ENCODE measurements at places on chromosomes 4 and X.

- no peak for DNase-seq
These were observed 2.2 kb downstream of the SRP72 start for GRCh38 chr4:56469489-56470210.

DNA sequence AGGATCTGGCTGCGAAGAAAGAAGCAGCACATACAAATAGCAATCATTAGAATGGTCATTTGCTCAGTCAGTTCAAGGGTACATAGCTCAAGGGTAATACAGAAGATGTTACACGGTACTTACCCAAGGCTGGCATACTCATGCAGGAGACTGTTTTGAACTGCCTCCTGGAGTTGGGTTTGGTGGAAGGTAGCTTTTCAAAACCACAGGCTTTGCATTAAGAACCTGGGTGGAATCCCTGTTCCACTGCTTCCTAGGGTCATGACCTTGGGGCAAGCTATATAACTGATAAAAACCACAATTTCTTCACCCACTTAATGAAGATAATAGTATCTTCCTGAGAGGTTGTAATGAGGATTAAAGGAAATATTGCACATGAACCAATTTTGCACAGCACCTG, 36.5 kb downstream of the TBC1D9 start:
- no peak for DNase-seq

DNA sequence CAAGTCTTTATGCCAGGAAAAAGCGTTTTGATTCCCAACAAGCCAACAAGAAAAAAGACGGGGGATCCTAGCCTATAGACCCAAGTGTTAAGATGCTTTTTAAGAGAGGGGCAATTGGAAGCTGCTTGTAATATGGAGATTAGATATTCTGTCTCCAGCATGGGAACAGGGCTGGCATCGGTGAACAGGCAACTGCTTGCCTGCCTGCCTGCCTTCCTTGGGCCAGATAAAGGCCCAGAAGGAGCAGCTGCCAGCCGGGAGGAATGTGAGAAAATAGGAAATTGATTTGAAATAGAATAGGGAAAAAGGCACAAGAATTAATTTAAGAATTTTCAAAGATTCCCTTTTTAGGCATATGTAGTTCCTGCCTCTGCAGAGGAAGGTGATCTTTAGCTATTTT, 192.2 kb downstream of the TENM3 start:
- DNase-seq: no peak

DNA sequence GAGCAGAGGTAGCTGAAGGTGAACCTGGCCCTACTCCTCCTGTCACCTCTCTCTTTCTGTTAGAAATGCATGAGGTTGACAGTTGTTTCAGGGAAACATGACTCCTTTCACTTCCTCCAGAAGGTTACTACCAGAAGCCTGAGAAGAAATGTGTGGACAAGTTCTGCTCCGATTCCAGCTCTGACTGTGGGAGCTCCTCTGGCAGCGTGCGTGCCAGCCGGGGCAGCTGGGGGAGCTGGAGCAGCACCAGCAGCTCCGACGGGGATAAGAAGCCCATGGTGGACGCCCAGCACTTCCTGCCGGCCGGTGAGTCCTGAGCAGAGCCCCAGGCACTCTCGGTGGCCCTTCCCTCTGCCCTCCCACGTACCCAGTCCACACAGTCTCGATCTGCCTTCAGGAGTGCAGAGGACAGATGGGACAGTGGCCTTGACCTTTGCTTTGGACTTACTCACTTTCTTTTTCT, 61.3 kb upstream of the TLR2 start:
- DNase-seq: no peak

GRCh38 chrX:121863976-121864375, 816.6 kb downstream of the GLUD2 start:
- no peak for DNase-seq

DNA sequence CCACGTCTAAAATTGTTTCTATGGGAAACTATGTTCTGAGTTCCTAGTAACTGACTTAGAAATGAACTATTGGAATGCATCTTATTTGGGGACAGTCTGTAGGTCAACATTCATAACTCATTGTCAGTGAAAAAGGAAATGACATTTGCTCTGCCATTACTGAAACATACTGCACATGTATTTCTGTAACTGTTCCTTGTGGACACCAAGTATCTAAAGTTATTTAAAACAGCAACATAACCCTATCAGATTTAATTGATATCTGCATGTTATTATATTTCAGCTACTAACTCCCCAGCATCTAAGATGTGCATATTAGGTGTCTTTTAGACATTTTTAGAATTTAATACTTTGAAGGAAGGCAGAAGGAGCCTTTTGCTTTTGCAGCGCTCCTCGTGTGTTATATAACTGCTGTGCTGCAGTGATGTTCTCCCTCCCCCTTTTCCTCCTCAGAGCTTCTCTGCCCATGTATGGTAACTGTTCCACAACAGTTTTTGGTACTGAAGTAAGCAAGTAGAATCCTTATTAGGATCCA, 37.2 kb upstream of the TMEM131L start:
- DNase-seq: no peak

GRCh38 chr4:186643501-186644310, 80.0 kb downstream of the FAT1 start:
- no peak for DNase-seq

DNA sequence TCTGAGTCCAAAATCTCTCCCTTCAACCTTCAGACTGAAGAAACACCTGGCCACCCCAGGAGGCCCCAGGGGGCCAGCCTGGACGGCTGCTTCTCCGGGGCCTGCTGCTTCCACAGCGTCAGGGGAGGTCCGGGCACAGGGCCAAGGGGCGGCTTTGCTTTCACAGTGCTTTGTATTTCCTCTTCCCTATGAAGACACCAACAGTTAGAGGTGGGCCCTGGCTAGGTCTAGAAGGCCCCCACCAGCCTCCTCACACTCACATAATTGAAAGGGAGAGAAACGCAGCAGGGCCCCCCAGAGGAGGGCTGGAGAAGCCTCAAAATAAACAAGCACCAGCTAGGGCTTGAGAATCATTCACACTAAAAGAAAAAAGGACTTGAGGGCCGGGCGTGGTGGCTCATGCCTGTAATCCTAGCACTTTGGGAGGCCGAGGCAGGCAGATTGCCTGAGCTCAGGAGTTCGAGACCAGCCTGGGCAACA, 17.8 kb downstream of the SCD5 start:
- DNase-seq: no peak

GRCh38 chrX:19836337-19836736, 51.1 kb downstream of the SH3KBP1 start:
- no peak for DNase-seq

- no peak for DNase-seq
These were observed 36.3 kb downstream of the GPR143 start for GRCh38 chrX:9729171-9729885.

GRCh38 chr4:27947302-27947701, 1086.7 kb downstream of the STIM2 start:
- DNase-seq: no peak

DNA sequence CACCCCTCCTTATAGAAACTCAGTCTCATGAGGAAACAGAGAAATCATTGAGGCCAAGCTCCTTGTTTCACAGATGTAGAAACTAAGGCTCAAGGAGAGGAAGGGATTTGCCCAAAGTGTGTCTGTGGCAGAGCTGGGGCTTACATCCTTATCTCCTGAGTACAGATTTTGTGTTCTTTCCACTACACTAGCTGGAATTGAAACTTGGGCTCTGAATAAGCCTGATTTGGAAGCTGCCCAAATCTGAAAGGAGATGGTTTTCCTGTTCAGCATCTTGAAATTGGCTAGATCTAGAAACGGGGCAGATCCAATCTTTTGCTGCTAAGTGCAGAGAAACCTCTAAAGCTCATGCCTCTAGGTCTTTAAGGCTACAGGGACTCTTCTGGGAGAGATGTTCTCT, 24.3 kb downstream of the AWAT2 start:
- no peak for DNase-seq

- DNase-seq: no peak
These were observed 19.4 kb downstream of the GAK start for GRCh38 chr4:912548-913279.

DNA sequence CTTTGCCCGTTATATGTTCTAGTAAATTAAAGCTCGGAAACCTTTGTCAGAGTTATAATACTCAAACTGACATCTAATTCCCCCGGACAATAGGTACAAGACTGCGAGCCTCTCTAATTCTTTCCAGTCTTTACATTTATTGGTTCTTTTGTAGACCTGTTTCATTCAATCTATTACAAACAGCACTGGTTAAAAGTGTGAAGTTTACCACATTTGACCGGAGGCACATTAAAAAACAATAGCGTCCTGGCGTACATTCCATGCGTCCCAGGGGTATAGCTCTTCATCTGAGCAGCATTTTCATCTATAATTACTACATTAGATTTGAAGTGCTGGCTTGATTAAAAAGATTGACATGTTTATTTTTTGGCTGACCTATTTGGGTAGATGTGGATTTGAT, 49.9 kb upstream of the TENM3 start:
- DNase-seq: no peak

DNA sequence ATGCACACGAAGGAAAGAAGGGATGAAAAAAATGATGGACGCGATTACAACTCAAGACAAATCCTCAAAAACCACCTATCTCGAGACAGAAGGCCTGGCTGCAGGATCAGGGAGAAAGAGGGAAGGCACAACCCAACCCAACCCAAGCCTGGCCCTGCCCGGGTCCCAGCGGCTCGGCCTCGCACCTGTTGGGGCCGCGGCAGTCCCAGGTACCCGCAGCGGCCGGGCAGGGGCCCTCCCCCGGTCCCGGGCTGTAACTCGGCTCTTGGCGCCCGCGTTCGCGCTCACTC, 464 bp downstream of the RASGEF1B start:
- no peak for DNase-seq

GRCh38 chr4:138770818-138771217, 244.8 kb upstream of the NOCT start:
- DNase-seq: no peak

DNA sequence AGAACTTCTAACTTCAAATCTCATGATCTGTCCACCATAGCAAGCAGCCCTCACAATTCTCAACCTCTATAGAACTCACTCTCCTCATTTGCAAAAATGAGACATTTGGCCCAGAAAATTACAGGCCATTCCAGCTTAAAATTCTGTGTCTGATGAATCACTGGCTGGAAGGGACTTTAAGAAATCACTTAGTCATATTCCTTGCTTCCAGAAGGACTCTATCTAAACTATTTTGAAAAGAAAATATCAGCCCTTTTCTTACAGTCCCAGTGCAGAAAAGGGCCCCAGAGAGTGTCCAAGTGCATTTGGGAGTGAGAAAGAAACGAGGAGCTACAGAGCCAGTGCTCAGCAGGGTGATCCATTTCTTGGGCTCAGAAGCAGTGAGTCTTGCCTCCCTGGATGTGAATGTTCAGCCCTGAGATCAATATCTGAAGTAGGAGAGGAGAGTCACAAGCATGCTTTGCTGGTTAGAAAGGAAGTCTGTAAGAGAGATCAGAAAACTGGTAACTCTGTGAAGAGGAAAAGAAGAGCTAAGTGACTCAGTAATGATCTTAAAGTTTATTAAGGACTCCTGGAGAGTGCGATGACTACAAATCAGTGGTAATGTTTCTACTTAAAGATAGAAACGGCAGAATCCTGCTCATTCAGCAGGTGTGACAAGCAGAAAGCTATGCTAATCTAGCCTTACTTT, 139.8 kb downstream of the PALLD start:
- DNase-seq: no peak

- DNase-seq: no peak
These were observed 393.6 kb downstream of the PDGFC start for GRCh38 chr4:156578005-156578404.

DNA sequence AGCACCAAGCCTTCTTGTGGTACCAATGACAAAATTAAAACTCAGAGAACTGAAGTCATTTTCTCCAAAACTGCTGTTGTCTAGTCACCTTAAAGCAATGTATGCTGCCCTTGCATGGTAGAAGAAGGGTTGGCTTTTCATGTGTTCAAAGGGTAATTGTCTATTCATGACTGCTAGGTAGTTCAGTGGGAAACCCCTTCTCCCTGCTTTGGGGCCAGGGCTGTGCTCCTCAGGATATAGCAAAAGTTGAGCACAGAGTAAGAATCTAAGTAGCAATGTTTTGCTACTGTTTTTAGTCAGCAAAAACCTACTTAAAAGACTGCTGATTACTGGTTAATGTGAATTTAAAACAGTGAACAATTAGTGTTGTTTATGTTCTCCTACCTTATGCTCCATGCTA, 30.8 kb upstream of the FAM9B start:
- DNase-seq: no peak

- no peak for DNase-seq
These were observed 72.6 kb downstream of the PITX2 start for GRCh38 chr4:110550260-110550659.

GRCh38 chrX:65034292-65034667, 58.0 kb upstream of the ZC4H2 start:
- no peak for DNase-seq

GRCh38 chr4:84809946-84810345, 156.5 kb downstream of the WDFY3 start:
- DNase-seq: no peak

GRCh38 chr4:109657854-109658418, 45.3 kb downstream of the CASP6 start:
- no peak for DNase-seq

GRCh38 chr4:28014469-28014868, 1153.8 kb downstream of the STIM2 start:
- DNase-seq: no peak

DNA sequence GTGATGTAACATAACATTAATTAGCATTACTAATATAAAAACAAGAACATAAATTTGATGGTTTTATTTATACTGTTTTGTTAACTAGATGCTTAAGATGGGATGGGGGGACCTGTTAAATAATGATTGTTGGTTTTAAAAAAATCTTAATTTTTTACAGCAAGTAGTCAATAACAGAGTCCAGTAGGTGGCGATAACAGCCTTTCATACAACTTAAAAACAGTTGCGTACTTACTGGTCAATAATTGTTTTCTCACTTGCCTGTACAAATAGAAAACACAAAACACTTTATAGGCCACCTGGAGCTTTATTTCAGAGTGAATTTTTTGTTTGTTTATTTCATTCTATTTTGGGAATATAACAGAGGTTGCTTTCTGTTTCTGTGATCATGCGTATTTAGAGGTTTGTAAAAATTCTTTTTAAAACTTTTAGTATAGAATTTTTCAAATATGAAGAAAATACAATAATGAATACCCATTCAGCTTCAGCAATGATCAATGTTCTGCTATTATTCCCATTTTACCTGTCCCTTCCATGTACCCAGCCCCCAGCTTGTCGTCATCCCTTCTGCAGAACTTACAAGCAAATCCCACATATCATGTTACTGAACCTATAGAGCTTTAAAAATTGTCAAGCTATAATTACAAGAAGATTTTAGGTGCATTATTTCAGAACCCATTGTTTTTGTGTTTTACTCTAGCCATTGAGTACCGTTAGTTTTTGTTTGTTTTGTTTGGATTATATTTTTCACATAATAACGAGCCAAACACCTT, 97.1 kb downstream of the MRPL1 start:
- peak; percentile 38 for DNase-seq

DNA sequence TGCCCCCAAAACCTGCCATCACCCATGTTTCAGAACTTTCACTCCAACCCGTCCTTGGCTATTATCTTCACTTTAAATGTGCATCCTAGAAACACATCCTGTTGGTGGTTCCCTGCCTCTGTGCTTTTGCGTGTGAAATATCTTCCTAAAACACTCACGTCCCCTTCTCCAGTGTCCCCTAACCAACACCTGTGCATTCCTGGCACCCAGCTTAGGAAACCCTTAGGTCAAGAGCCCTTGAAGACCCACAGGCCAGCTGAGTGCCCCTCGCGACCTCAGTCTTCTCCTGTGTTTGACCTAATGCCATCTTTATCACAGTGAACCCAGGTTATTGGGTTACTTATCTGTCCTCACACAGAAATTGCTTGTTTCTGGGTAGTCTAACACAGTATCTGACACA, 117.6 kb downstream of the STK32B start:
- no peak for DNase-seq
